ENCODE measurements at places on chromosomes 5 and 9.

DNA sequence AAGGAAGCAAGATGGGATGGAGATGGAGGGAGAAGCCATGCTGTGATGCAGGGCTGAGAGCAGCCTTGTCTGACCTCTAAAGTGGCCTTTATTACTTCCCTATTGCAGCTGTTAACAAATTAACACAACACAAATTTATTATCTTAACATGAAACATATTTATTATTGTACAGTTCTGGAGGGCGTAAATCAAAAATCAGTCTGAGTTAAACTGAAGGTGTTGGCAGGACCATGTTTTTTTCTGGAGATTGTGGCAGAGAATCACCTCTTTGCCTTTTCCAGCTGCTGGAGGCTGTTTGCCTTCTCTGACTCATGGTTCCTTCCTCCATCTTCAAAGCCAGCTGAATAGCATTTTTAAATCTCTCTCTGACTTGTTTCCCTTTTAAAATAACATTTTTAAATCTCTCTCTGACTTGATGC, 7.2 kb upstream of the MCC start:
- no peak for DNase-seq

DNA sequence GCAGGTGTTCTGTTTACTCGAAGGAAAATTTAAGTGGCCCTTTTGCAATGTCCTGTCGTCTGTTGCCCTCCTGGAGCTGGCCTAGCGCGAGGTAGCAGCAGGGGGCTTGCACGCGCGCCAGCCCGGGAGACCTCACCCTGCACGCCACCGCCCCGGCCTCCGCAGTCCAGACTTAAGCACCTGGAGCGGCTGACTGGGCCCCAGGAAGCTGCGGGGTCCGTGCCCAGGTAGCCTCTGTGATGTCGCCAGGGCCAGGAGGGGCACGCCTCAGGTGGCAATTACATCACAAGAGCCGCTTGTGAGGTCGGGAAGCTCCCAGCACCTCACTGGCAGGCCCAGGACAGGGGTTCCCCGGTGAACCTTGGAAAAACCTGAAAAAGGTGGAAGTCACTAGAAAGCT, at the start of gene SAXO1:
TSS of gene SAXO1 (minus strand) at position 195 of the 400 bp plus-strand sequence. CDS start 301 bp downstream, outside the sequence.
- DNase-seq = no peak

- DNase-seq = no peak
Measured at GRCh38 chr5:180381428-180381827, 28.3 kb upstream of the GFPT2 start.

GRCh38 chr9:133894377-133895321, 97.5 kb downstream of the VAV2 start:
- no peak for DNase-seq

DNA sequence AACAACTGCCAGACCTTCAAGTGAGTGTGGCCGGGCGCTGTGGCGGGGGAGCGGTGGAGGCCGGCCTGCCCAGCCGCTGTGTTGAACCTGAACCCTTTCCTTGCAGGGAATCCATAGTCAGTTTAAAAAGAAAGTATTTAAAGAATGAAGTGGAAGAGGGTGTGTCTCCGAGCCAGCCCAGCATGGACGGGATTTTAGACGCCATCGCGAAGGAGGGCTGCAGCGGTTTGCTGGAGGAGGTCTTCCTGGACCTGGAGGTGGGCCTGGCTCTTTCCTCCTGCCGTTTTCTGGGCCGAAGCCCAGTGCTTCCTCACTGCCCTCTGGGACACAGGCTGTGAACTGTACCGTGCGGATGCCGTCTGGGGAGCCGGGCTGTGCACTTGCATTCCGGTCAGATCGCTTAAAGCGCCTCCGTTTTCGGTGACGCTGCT, 19.1 kb downstream of the EXOC3 start:
- DNase-seq = no peak

Data from iPS DF 6.9 (cell line).